ENCODE measurements at places on chromosomes 12 and 14.
A peak's percentile ranks its signal among the peaks of the same experiment; 100 is the strongest.

GRCh38 chr14:22854963-22855724 lies 16.4 kb upstream of the LRP10 start:
- no peak for DNase-seq

- DNase-seq, result no peak
Observed at GRCh38 chr14:30297876-30298795, 260.8 kb upstream of the G2E3 start.

- DNase-seq, result no peak
Observed at GRCh38 chr12:98208816-98209215, 306.6 kb upstream of the TMPO start.

- DNase-seq, result no peak
Observed at GRCh38 chr14:75849300-75849895, 132.4 kb downstream of the TGFB3 start.

DNA sequence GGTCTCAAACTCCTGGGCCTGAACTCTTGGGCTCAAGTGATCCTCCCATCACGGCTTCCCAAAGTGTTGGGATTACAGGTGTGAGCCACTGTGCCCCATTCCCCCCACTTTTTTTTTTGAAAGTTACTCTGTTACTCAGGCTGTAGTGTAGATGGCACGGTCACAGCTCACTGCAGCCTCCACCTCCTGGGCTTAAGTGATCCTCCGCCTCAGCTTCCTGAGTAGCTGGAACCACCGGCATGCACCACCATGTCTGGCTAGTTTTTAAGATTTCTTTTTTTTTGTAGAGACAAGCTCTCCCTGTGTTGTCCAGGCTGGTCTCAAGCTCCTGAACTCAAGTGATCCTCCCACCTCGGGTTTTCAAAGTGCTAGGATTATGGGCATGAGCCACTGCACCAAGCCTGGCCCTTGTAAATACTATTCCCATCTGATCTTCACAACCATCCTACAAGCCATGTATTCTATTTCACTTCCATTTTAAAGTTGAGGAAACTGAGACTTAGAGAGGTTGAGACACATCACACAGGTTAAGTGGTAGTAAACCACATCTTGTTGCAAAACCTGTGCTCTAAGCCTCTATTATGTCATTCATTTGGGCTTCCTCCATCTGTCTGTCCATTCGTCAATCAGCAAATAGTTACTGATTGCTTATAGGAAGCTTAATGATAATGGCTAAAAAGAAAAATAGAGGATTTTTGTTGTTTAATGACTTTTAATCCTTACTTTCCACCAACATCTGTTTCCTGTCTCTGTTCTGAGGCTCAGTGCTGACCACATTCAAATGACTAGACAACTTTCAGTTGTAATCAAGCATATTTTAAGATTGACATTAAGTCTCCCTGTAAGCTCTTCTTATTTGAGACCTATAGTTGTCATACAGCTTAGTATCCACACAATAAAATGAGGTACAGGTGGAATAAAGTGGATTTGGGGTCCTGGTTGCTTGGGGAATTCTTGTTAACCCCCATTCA lies 9.2 kb downstream of the ASCL4 start:
- no peak for DNase-seq

- no peak for DNase-seq
Observed at GRCh38 chr12:71282925-71283324, 125.1 kb upstream of the TSPAN8 start.

- DNase-seq, result no peak
Observed at GRCh38 chr12:68451261-68452077, 119.3 kb upstream of the MDM1 start.

DNA sequence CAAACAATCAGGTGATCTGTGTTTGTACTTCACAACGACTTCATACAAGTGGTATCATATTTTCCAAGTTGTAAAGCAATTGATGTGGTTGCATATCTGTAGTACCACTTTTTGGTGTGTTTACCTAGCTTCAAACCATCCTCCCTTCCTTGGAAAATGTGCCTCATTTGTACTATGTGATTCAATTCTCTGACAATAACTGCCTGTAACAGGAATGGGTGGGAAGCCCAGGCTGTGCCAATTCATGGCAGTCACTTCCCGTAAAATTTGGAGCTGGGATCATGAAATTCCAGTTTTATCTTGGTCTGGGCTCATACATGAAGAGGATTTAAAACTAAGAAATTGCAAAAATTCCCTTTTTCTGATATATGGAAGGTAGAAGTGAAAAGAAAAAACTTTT lies 250.1 kb downstream of the DIO2 start:
- no peak for DNase-seq

GRCh38 chr12:122888232-122888752 lies 7.6 kb downstream of the VPS37B start:
- DNase-seq, result peak; percentile 65

DNA sequence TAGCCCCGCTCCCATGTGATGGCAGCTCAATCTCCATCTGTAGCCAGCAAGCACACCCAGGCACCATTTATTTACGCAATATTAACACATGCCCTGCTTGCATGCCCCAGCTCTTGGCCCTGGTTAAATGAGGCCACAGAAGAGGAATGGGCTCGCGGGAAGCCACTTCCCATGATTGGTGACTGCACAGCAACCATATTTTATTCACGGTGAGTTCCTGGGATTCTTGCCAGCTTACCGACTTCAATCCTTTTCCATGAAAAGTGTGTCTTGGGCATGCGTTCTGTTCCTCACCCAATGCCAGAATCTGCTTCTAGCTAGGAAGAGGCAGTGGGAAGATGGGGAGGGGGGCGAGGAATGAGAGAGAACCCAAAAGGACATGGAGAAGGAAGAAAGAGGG lies 54.7 kb downstream of the PITPNM2 start:
- no peak for DNase-seq

- no peak for DNase-seq
Observed at GRCh38 chr12:1464925-1465324, 129.5 kb downstream of the FBXL14 start.

GRCh38 chr12:104109446-104110271 lies 28.4 kb downstream of the NFYB start:
- no peak for DNase-seq

- no peak for DNase-seq
Observed at GRCh38 chr12:130828895-130829294, 10.2 kb downstream of the STX2 start.

DNA sequence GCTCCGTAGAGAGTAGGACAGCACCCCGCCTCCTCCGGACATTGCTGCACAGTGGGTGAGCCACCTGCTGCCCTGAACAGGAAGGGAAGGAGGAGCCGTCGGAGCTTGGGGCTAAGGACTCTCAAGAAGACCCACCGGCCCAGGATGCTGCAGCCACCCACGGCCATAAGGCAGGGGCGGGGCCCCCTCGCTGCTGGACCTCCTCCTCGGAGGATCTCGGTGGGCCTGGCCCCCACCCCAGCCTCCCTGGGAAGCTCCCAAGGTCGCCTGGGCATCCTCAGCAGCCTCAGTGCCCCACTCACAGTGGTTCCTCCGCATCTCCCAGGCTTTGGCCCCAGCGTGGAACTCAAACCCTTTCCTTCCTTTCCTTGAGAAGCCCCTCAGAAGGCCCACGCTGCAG lies 68.6 kb upstream of the DIO3 start:
- no peak for DNase-seq

DNA sequence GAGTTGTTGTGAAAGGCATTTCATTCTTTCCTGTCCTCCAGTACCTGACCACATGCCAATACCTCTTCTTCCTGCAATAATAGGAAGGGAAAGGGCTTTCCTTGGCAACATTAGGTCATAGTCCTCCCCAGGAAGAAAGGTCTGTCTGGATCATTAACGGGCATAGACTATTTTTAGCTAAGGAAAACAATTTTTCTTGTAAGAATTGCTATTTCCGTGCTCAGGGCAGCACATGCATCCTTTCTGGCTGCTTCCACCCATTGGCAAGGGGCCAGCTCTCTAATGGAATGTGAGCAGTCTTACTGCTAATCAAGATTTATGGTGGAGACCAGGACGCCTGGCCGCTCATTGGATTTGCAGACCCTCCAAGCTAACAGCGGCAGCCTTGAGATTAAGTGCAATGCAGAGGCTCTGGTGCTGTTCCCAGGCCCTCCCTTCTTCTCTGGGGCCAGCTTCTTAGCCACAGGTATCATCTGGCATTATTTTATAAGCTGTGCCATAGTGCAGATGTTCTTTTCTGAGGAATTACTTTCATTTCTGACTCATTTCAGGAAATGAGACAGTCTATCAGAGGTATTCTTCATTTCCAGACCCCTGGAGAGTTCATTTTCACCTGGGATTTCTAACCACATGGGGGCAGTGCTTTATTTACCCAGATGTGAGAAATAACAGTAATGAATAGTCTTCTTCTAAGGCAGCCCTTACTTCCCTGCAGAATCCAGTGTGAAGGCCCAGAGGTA lies 52.9 kb downstream of the ANO6 start:
- DNase-seq, result peak; percentile 49

DNA sequence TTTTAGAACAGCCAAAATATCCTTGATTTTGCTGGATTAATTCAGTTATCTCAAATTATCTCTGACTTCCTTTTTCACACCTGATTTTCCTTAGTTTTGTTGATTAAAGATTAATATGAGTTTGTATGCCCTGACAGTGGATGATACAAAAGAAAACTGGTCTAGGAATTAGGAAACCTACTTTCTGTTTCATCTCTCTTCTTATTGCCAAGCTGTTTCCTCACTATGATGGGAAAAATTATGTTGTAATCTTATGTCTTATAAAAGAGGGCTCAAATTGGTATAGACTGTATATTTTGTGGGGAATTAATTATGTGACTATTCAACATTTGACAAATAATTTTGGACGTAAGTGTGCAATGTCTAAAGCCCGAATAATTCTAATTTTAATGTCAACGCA lies 271.6 kb downstream of the FBXL14 start:
- no peak for DNase-seq

DNA sequence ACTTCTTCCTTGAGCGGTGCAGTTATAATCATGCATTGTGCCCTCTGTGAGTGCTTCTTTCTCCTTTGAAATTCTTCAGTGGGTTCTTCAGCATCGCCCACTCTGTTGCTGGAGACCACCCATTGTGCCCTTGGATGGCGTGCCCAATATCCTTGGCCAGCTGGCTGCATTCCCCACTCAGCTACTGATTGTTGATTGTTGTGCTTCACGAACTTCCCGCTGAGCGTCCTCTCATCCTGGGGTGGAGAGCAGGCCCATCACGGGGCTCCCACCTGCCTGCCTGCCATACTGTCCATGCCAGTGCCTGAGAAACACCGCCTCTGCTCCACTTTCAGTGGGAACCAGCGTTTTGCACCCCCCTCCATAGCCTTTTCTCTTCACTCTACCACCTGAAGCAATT lies 8.6 kb upstream of the SSTR1 start:
- no peak for DNase-seq

DNA sequence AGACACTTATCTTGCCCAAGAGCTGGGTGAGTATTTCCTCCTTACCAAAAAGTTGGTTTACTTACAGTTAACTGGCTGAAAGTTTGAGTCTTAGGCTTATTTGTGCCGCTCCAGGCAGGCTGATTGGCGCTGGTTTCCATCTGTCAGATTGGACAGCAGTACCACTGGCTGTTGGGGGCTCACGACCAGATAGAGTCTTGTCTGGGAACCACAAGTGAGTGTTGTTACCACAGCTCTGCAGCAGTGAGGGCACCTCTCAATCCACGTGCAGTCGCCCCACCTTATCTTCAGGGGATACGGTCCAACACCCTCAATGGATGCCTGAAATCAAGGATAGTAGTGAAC lies 58.9 kb downstream of the DDX51 start:
- DNase-seq, result no peak

- DNase-seq, result peak; percentile 26
Observed at GRCh38 chr12:91272461-91273063, 89.9 kb upstream of the DCN start.

- no peak for DNase-seq
Observed at GRCh38 chr12:132142679-132143335, 1.3 kb downstream of the DDX51 start.

- DNase-seq, result no peak
Observed at GRCh38 chr14:32083789-32084188, 6.7 kb downstream of the ARHGAP5 start.

DNA sequence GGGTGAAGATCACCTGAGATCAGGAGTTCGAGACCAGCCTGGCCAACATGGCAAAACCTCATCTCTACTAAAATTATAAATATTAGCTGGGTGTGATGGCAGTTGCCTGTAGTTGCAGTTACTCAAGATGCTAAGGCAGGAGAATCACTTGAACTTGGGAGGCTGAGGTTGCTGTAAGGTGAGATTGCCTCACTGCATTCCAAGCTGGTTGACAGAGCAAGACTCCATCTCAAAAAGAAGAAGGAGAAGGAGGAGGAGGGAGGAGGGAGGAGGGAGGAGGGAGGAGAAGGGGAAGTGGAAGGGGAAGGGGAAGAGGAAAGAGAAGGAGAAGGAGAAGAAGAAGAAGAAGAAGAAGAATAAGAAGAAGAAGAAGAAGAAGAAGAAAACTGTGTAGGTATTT lies 17.0 kb downstream of the RNASE10 start:
- DNase-seq, result no peak

DNA sequence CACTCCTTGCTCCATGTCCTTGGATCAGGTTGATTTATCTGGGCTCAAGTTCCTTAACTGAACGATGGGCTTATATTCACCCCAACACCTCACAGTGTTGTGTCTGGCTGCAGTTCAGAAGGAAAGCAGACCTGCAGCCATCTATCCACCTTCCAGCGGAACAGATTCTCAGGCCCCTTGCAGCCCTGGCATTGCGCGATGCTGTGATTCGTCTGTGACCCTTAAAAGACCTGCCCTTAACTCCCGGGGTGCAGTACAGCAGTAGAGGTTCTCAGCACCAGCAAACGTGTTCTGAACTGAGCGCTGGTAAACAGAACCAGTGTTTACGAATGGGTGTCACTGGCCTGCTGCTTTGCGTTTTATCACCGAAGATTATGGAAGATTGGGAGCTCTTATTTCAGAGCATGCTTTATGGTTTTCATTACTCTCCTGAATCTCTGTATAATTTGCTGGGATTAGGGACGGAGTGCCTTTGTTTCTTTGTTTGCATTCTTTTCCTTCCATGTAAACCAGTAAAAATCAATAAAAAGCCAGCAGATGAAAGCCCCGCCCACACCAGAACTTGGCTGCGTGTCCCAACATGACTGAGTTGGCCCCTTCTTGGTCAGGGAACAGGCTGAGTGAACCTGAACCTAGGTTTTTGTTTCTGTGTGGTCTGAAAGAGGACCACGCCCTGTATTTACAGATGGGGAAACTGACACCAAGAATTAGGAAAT lies 286.7 kb upstream of the CRY1 start:
- DNase-seq, result no peak
